CD4-positive, alpha-beta T cell treated with Interleukin-4 for 4 hours (primary cell): ENCODE measurements at places on chromosomes 5 and 9.

DNA sequence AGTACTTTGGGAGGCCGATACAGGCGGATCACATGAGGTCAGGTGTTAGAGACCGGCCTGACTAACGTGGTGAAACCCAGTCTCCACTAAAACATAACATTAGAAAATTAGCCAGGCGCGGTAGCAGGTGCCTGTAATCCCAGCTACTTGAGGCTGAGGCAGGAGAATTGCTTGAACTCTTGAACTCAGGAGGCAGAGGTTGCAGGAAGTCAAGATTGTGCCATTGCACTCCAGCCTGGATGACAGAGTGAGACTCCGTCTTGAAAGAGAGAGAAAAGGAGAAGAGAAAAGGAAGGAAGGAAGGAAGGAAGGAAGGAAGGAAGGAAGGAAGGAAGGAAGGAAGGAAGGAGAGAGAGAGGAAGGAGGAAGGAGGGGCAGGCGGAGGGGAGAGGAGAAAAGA, 45.1 kb downstream of the MYO10 start:
- no peak for DNase-seq

DNA sequence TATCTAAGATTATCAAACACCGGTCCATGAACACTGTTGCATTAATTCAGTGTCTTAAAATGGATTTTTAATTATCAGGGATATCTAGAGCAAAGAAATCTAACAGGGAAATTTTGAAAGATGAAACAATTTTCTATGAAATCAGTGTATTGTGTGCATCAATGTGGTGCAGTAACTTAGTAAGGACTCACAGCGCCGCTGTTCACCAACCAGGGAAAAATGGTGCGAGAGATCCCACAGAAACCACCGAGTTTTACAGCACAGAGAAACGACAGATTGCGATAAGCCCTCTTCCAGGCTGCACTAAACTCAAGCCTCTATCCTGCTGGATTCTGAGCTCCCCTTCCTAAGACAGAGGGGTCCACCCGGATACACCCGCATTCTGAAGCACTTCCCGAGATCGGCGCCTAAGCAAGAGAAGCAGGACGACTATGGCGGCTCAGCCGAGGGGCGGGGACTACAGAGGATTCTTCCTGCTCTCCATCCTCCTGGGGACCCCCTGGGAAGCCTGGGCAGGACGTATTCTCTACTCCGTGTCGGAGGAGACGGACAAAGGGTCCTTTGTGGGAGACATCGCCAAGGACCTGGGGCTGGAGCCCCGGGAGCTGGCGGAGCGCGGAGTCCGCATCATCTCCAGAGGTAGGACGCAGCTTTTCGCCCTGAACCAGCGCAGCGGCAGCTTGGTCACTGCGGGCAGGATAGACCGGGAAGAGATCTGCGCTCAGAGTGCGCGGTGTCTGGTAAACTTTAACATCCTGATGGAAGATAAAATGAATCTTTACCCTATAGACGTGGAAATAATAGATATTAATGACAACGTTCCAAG, at the start of gene PCDHGA7:
TSS of gene PCDHGA7 (plus strand) at position 274 of the 826 bp plus-strand sequence. CDS start at position 432, 158 bp downstream.
- DNase-seq = no peak

DNA sequence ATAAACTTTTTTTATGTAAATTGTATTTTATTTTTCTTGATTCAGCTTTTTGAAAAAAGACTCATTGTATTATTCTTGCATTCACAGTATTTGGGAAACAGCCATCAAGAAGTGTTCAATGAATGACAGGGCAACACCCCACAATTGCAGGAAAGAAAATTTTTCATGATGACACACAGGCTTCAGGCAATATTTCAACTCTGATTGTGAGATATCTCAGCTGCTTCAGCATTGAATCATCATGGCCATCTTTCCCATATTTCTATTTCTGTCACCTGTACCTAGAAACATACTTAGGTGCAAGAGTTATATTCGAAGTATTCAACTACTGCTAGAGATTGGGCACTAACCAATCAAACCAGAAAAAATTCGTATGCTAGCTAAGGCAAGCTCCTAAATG, 446.0 kb downstream of the ISL1 start:
- DNase-seq = no peak

GRCh38 chr5:171914726-171915338, 91.6 kb downstream of the FBXW11 start:
- DNase-seq = no peak

DNA sequence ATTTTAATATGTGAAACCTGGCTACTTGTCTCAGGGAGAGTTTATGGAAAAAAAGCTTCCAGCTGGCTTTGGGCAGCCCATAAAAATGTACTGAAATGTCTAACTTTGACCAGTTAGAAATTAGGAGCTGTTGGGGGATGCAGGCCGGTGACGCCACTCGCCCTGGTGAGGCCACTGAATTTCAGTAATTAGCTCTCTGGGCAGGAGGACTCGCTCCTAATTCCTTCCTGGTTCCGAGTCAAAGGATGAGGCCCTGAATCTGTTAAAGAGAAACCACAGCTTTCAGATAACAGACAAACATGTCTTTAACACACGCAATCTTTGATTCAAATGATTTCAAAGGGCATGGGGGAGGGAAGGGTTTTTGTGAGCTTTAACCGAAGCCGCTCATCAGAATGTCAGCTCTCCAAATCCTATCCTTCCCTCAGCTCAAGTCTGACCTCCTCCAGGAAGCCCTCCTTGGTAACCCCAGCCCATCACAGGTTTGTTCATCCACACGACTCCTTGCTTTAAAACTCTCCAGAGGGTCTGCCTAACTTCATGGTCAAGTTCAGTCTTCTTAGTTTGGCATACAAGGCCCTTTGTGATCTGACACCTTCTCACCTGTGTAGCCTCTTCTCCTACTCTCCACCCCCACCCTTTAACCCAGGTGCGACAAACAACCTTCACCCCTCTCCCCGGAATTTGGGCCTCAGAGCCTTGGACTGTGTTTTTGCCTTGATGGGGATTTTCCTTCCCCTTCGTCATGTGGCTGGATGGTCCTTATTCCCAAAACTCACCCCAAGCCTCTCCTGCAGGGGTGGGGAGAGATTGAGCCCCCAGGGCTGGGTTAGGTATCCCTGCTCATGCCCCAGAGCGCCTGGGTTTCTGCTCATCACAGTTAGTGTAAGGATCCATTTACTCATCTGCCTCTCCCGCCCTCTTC, 13.6 kb upstream of the PHF19 start:
- DNase-seq = peak; percentile 73

DNA sequence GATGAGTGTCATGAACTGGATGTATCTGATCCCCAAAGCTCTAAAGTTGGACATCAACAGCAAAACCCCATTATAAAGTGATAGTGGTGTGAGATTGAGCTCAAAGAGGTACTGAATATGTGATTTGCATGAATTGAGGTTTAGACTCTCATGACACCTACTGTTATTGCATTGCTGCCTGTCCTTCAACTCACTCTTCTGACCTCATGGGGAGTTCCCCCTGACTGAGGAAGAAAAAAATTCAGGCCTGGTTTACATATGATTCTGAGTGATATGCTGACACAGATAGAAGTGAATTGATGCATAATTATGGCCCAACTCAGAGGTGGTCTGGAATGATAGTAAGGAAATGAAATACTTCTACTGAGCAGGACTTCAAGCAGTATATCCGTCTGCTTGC, 76.2 kb upstream of the CHD1 start:
- peak; percentile 47 for DNase-seq

- DNase-seq = no peak
These were observed 789.3 kb downstream of the SEMA5A start for GRCh38 chr5:8756498-8757084.

DNA sequence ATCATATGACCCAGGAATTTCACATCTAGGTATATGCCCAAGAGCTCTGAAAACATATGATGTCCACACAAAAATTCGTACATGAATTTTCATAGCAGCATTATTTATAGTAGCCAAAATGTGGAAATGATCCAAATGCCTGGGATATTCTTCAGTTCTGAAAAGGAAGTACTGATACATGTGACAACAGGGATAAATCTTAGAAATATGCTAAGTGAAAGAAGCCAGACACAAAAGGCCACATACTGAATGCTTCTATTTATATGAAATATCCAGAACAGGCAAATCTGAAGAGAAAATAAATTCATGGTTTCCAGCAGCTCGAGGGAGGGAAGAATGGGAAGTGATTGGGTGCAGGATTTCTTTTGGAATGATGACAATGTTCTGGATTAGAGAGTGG, 16.8 kb upstream of the ZBTB43 start:
- DNase-seq = no peak

DNA sequence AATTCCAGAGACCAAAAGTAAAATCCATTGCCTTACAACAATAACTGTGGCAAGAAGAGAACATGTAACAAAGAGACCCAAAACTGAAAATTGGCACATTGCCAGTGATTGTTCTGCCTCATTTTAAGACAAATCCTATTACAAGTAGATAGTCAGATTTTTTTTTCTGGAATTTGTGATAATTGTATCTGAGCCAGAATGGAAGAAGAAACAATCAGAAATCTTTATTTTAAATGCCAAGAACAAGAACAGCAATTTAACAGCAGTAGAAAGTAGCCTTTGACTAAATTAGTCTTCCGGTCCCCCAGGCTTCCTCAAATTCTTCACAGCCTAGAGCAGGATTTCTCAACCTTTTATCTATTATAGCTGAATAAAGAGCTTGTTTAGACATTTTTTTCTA, 106.7 kb upstream of the PTPN3 start:
- no peak for DNase-seq

GRCh38 chr5:179268399-179268952, 76.8 kb downstream of the ADAMTS2 start:
- no peak for DNase-seq

GRCh38 chr5:125719681-125720347, 703.4 kb upstream of the GRAMD2B start:
- no peak for DNase-seq

DNA sequence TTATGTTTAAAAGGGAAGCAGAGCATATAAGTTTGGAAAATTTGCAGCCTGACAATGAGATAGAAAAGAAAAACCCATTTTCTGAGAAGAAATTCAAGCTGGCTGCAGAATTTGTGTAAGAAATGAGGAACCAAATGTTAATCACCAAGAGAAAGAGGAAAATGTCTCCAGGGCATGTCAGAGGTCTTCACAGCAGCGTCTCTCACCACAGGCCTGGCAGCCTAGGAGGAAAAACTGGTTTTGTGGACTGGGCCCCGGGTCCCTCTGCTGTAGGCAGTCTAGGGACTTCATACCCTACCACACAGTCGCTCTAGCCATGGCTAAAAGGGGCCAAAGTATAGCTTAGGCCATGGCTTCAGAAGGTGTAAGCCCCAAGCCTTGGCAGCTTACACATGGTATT, 32.1 kb upstream of the HSD17B4 start:
- DNase-seq = no peak

GRCh38 chr9:6843742-6844141, 86.0 kb downstream of the KDM4C start:
- no peak for DNase-seq

GRCh38 chr5:25701936-25702335, 1057.2 kb upstream of the CDH10 start:
- DNase-seq = no peak

DNA sequence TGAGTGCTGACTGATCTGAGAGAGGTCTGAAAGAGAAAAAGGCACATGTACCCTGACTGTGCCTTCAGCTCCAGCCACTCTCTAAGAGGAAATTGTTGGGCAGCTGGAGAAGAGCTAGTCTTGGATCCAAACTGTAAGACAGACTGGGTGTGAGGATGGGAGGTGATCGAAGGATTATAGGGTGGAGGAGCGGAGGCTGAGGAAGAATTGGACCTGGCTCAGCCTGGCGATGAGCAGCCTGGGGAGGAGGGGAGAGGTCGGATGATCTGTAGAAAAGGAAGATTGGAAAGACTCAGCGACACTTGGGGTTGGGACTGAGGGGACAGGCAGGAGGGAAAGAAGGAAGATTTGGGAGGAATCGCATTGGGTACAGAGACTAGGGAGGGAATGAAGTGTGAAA, 98.6 kb upstream of the SLC25A48 start:
- no peak for DNase-seq

DNA sequence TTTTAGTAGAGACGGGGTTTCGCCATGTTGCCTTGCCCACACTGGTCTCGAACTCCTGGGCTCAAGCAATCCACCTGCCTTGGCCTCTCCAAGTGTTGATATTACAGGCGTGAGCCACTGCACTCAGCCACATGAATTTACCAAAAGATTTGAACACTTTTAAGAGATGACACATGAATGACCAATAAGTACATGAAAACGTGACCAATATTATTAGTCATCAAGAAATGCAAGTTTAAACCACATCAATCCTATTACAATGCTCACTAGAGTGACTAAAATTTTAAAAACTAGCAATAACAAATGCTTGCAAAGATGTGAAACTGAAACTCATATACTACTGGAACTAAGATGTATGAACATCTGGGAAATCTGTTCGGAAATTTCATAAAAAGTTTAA, 54.3 kb downstream of the NR6A1 start:
- no peak for DNase-seq

- no peak for DNase-seq
These were observed 64.0 kb downstream of the POU5F2 start for GRCh38 chr5:93677359-93677891.

DNA sequence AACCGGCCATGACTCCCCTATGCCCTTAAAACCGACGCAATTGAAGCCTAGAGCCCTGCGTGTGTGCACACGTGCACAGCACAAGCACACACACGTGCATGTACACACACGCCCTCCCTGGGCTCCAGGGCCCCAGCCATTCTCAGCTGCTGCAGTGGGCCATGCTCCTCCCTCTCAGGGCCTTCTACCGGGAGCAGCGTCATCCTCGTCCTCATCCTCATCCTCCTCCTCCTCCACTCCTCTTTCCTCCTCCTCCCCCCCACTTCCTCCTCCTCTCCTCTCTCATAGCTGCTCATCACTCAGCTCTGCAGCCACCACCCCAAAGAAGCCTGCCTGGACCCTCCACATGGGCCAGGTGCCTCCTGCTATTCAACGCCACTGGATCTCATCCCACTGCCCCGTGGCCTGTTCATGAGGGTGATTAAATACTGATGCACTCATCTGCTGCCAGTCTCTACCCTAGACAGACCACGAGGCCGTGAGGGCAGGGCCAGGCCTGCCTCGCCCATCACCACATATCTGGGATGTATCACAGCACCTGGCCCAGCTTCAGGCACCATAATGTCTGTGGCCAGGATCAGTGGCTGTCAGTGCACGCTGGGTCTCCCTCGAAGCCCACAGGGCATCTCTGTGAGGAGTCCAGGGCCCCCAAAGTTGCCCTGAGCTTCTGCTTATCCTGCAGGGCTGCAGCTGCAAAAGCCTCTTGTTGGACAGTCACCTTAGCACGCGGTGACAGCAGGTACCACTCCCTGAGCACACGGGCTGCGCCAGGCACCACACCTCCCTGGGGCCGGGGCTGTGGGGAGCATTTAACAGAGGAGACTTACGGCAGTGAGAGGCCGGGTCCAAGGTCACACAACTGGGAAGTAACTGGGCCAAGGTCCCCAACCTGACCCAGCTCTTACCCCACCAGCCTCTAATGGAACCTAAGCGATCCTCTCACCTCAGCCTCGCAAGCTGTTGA, 9.8 kb downstream of the FAM78A start:
- peak; percentile 42 for DNase-seq

- DNase-seq = no peak
These were observed 46.6 kb downstream of the ARHGAP26 start for GRCh38 chr5:142816531-142817430.

GRCh38 chr9:121069396-121069795, 5.4 kb upstream of the CNTRL start:
- DNase-seq = no peak

- no peak for DNase-seq
These were observed 33.1 kb upstream of the TRIM32 start for GRCh38 chr9:116654059-116654355.
